ENCODE measurements at places on chromosomes 7 and 10.

DNA sequence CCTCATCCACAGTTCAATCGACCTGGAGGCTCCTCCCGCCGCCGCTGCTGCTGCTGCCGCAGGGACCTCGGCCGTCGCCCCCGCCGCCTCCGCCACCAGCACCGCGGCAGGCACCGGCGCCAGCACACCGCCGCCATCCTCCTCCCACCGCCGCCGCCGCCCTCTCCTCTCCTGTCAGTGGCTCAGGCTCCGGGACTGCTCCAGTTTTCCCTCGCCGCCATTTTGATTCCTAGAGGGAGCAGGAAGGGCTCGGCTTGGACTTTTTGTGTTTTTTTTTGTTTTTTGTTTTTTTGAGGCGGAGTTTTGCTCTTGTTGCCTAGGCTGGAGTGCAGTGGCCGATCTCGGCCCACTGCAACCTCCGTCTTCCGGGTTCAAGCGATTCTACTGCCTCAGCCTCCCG is 3.0 kb upstream of the MCM10 start:
- DNase-seq, result no peak

DNA sequence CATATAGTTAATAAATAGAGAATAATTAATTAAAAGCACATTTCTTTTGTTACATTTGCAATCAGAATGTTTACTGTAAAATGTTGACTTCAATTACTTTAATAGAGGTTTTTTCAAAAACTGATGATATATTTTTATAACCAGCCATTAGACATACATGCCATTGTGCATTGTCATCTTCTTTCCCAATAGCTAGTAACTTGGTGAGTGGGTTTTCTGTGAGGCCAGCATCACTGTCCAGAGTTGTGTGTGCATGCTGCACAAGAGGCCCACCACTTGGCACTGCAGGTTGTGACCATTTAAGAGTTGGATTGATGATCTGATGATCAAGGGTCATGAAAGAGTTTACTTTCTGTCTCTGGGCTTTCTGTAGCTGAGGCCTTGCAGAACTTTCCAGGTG is 46.5 kb downstream of the TFEC start:
- DNase-seq, result no peak

GRCh38 chr7:143360788-143361551 is 1.5 kb downstream of the FAM131B start:
- peak; percentile 66 for DNase-seq

- DNase-seq, result no peak
Measured at GRCh38 chr7:32239764-32240163, 169.6 kb upstream of the PDE1C start.

- DNase-seq, result no peak
Measured at GRCh38 chr10:46536171-46536570, 20.3 kb downstream of the GPRIN2 start.

DNA sequence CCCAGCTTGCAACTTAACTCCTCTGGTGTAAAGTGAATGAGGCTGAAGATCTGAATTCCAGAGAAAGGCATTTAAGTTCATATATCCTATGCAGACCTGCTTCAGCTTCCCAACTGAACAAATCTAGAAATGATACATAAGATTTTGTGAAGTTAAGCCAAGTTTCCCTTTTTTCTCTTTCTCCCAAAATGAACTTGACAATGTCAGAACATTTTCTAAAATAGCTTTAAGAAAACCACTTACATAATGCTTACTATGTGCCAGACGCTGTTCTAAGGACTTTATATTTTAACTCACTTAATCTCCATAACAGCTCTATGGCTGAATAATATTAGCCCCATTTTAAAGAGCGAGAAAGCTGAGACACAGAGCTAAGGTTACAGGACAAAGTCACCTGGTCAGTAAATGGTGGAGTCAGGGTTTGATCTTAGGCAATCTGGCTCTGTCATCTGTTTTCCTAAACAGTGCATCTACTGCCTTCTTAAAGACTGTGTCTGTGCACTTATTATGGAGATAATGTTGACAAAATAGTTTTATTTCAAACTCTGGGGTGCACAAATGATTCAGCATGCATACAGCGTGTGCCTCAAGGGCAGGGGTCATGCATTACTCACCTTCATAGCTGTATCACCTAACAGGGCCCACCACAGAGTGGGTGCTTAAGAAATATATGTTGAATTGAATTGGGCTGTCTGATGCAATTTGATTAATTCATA is 66.8 kb downstream of the RHOBTB1 start:
- no peak for DNase-seq

- no peak for DNase-seq
Measured at GRCh38 chr7:33485747-33486493, 356.6 kb downstream of the BBS9 start.

DNA sequence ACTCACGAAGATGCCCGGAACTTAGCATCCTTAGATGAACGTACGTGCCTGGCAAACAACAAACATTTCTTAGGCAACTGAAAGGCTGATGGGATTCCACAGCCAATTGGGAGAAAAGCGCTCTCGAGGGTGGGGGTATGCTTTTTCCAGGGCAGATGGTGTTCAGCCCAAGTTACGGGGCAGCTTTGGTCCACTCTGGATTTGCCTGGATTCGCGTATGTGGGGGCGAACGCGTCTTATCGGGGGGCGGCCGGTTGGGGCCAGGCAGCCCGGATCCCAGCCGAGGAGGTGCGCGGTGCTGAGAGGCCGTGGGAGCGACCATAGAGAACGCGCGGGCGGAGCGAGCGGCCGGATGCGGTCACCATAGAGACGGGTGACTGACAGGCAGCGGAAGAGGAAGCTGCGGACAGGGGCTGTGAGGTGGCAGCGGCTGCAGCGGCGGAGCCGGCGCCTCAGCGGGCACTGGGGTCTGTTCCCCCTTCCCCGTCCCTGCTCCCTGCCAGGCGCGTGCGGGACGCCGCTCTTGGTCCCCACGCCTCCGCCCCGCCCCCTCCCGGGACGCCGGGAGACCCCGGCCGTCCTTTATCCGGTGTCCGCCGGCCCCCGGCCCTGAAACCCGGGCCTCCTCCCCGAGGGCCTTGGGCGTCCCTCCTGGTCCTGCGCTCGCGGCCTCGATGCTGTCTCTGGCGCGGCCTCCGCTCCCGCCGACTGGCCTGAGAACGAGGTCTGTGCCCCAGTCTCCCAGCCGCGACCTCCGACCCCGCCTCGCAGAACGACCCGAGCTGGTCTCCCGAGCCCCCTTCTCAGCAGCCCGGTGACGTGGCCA is at the start of gene CHPF2:
Gene CHPF2 (plus strand): TSS at position 393 of the 826 bp plus-strand sequence. CDS start 1,529 bp downstream, outside the sequence.
- peak; percentile 87 for DNase-seq

- no peak for DNase-seq
Measured at GRCh38 chr7:129523924-129524323, 21.6 kb downstream of the SMKR1 start.

GRCh38 chr10:79090134-79090803 is 21.5 kb downstream of the ZMIZ1 start:
- DNase-seq, result no peak

DNA sequence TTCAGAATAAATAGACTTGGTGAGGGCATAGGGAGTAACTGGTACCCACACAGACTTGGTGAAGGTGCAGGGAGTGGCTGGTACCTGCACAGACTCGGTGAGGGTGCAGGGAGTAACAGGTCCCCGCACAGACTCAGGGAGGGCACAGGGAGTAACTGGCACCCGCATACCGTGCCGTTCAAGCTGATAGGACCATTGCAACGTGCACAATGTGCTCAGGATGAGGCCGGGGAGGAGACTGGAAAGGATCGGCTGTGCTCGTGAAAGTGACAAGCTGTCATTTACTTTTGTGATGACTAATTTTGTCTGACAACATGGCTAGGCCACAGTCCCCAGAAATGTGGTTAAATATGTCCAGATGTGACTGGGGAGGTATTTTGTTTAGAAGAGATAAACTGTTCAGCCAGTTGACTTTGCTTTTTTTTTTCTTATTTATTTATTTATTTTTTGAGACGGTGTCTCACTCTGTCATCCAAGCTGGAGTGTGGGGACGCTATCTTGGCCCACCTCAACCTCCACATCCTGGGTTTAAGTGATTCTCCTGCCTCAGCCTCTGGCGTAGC is 76.2 kb upstream of the NMT2 start:
- DNase-seq, result no peak

GRCh38 chr7:92848851-92849250 is 12.5 kb upstream of the CDK6 start:
- no peak for DNase-seq

- no peak for DNase-seq
Measured at GRCh38 chr7:13032576-13032975, 345.1 kb downstream of the ARL4A start.

- no peak for DNase-seq
Measured at GRCh38 chr10:95178266-95178665, 15.8 kb upstream of the ACSM6 start.

- no peak for DNase-seq
Measured at GRCh38 chr7:143406002-143406357, 2.7 kb downstream of the EPHA1 start.

DNA sequence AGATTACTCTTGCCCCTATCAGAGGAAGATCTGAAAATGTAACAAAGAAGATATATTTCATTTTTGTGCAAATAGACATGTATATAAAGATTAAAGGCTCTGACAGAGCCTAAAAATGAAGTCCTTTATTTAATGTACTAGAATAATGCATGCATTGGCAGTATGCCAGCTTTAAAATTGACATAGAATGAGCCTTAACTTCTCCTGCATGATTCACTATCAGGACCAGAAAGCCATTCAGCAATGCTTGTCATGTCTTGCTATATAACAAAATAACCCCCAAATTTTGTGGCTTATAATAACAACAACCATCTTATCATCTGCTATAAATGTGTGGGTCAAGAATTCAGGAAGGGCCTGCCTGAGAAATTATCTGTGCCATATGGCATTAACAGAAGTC is 411.9 kb downstream of the GRM8 start:
- DNase-seq, result no peak

- peak; percentile 65 for DNase-seq
Measured at GRCh38 chr7:117873310-117874190, at the start of gene CTTNBP2. Gene CTTNBP2 (minus strand): TSS chr7:117873441. CDS start chr7:117873415, 26 bp downstream.
